ENCODE measurements at places on chromosomes 12 and 14.

- no peak within 1 kb of the TSS for H3K27ac ChIP-seq
- H3K4me1 ChIP-seq, result peaks cover 9% of the 10 kb centered on the region
- H3K36me3 ChIP-seq, result no peaks in the 10 kb centered on the region
- no peaks in the 10 kb centered on the region for H3K27me3 ChIP-seq
- no peak within 1 kb of the TSS for H3K4me3 ChIP-seq
Observed at GRCh38 chr12:51887476-51888315, at the start of gene ANKRD33. Gene ANKRD33 (plus strand): TSS chr12:51888103. CDS start chr12:51888187, 84 bp downstream.

- no peaks in the 10 kb centered on the region for H3K4me1 ChIP-seq
- no peaks in the 10 kb centered on the region for H3K36me3 ChIP-seq
- DNase-seq, result no peak
- H3K27me3 ChIP-seq, result peaks cover 2% of the 10 kb centered on the region
- H3K4me3 ChIP-seq, result no peak overlapping the region
- H3K27ac ChIP-seq, result no peak overlapping the region
Observed at GRCh38 chr12:252636-253035, 10.0 kb downstream of the SLC6A13 start.

DNA sequence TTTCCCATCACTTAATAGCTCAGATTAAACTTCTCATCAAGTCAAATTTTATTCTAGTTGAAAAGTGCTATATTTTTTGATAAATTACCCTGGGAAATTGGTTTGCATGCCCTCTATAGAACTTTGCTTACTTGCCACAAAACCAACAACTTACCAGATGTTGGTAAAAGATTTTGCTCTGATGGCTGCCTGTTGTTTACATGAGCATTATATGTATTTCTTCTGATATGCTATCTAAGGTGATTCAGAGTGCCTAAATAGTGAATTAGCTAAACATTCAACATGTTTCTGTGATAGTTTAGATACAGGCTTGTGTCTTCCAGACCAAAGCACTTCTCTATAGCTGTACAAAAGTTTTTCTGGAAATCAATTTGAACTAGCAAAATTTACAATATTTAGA lies 51.0 kb downstream of the PPM1A start:
- no peak overlapping the region for H3K27ac ChIP-seq
- H3K4me3 ChIP-seq, result no peak overlapping the region
- DNase-seq, result no peak
- H3K36me3 ChIP-seq, result no peaks in the 10 kb centered on the region

DNA sequence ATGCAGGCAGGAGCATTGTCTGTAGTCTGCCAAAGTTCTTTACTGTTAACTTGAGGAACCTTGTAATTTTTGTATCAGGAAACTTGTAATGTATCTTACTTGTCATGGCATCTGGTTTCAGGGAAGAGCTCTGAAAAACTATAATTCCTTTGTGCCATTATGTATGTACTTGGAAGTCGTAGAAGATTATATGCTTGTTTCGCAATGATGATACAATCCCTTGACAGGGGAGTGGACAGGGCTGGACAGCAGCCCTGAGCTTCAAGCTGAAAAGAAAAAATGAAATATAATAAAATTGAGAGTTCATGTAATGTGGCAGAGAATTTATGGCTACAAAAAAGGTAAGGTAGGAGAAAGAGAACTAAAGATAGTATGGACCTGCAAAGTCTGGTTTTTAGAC lies 7.4 kb upstream of the DLGAP5 start:
- no peak overlapping the region for H3K27ac ChIP-seq
- no peak overlapping the region for H3K4me3 ChIP-seq
- no peaks in the 10 kb centered on the region for H3K27me3 ChIP-seq

- peaks cover under 1% of the 10 kb centered on the region for H3K36me3 ChIP-seq
- no peak for DNase-seq
- peak overlapping the region; percentile 46 for H3K4me3 ChIP-seq
- peaks cover 69% of the 10 kb centered on the region for H3K4me1 ChIP-seq
Observed at GRCh38 chr12:49967777-49968250, 4.9 kb upstream of the AQP6 start.

- H3K27ac ChIP-seq, result no peak overlapping the region
- H3K4me3 ChIP-seq, result no peak overlapping the region
- H3K4me1 ChIP-seq, result no peaks in the 10 kb centered on the region
- no peak for DNase-seq
- no peaks in the 10 kb centered on the region for H3K27me3 ChIP-seq
- no peaks in the 10 kb centered on the region for H3K36me3 ChIP-seq
Observed at GRCh38 chr12:72432037-72432604, 160.0 kb downstream of the TRHDE start.

DNA sequence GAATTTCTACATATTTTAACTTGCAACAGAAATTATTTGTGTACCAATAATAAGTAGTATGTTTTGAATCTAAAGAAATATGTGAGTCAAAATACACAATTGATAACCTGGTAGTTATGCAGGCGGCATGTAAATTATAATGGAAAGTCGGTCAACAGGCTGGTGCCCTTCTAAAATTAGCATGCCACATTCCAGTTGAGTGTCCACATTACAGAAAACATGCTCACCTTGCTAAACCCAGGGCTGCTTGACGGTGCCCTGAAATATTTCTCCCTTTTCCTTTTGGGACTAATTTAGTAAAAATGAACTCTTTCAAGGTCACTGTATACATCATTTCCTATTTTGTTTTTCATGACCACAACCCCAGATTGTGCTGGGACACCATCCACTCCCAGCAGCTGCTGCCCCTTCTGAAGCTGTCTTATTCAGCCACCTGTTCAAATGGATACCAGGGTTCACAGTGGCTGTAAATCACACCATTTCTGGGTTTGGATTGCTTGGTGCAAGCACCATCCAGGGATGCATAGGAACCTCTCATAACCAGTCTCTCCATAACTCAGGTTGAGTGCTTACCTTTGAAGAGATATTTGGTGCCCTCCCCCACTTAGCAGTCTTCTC lies 110.6 kb downstream of the ANO6 start:
- no peaks in the 10 kb centered on the region for H3K4me1 ChIP-seq
- no peak overlapping the region for H3K27ac ChIP-seq
- H3K4me3 ChIP-seq, result no peak overlapping the region
- DNase-seq, result no peak

DNA sequence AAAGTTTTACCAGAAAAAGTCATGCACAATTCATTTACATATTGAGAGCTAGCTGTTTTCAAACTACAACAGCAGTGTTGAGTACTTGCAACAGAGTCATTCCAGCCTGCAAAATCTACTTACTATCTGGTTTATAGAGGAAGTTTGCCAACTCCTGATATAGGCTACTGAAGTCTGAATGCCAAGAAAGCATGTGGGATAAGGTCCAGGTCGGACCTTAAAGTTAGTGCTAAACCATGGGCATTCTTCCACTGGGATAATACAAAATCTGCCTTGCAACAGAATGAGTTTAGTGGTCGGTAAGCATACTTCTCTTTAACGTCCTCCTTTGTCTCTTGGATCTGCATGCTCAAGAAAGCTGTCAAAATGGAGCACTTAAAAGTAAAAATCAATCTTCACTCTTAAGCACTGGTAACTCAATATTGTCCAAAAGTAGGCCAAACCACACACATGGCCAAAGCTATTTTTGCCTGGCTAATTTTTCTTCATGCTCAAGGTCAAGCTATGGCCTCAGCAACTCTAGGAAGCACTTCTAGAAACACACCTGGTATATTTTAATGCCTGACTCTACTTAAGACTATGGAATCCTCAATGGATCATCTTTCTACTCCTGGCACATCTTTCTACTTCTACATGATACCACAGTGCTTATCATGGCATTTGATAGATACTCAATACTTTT lies 364.9 kb upstream of the KITLG start:
- no peak for DNase-seq
- no peak overlapping the region for H3K27ac ChIP-seq
- no peaks in the 10 kb centered on the region for H3K27me3 ChIP-seq
- no peak overlapping the region for H3K4me3 ChIP-seq
- H3K4me1 ChIP-seq, result no peaks in the 10 kb centered on the region

GRCh38 chr14:50087341-50088116 lies 28.8 kb downstream of the VCPKMT start:
- H3K27ac ChIP-seq, result no peak overlapping the region
- H3K4me3 ChIP-seq, result no peak overlapping the region
- peaks cover 6% of the 10 kb centered on the region for H3K36me3 ChIP-seq
- H3K27me3 ChIP-seq, result no peaks in the 10 kb centered on the region
- H3K4me1 ChIP-seq, result peaks cover 4% of the 10 kb centered on the region
- DNase-seq, result no peak

- no peak for DNase-seq
- no peaks in the 10 kb centered on the region for H3K4me1 ChIP-seq
- H3K27me3 ChIP-seq, result no peaks in the 10 kb centered on the region
- H3K4me3 ChIP-seq, result no peak overlapping the region
- H3K36me3 ChIP-seq, result no peaks in the 10 kb centered on the region
Observed at GRCh38 chr14:78611796-78612571, 441.8 kb downstream of the NRXN3 start.

DNA sequence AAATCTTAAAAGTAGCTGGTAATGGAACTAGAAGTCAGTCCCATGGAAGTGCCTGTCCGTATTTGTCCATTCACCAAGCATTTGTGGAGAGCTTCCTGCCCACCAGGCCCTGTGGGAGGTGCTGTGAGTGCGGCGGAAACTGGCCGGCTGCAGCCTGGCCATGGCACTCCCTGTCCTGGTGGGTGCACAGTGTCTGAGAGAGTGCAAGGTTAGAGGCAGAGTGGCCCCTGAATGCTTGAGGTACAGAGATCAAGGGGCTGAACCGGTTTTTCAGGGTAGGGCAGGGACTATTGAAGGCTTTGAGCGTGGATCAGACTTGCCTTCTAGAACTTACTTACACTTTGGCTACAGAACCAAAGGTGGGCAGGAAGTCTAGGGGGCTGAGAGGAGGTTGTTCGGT lies 92.9 kb downstream of the ESR2 start:
- DNase-seq, result no peak
- H3K27ac ChIP-seq, result no peak overlapping the region
- H3K27me3 ChIP-seq, result no peaks in the 10 kb centered on the region
- peaks cover 30% of the 10 kb centered on the region for H3K4me1 ChIP-seq

DNA sequence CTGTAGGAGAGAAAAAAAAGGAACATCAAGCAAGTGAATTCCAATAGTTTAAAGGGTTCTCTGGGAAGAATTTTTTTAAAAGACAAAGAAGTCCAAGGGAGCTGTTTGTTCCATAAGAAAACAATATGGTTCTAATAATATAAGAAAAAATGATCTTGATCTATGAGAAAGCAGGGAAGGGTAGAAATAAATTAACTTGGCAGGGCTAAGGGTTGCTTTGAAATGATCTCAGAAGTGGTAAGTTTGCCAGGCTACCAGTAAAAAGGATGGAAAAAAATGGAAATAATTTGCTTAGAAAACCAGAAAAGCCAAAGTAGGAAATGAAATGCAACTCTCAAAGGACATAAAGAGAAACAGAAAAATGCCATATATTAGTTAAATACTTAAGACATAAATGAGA lies 41.7 kb upstream of the EMP1 start:
- no peak for DNase-seq
- no peaks in the 10 kb centered on the region for H3K4me1 ChIP-seq
- no peak overlapping the region for H3K27ac ChIP-seq
- H3K27me3 ChIP-seq, result no peaks in the 10 kb centered on the region

DNA sequence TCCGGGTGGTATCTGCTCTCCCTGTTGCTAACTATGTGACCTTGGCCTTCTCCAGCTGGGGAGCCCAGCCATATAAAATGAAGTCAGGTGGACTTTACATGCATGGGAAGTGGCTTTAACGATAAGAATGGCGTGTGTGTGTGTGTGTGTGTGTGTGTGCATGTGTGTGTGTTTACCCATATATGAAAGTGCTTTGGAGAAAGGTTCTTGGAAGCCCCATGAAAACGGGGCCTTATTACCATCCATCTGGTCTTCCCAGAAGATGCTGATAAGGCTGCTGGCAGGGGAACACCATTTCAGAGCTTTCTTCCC lies 94.8 kb downstream of the LRRC74A start:
- no peak for DNase-seq
- no peaks in the 10 kb centered on the region for H3K27me3 ChIP-seq
- H3K4me3 ChIP-seq, result no peak overlapping the region
- H3K27ac ChIP-seq, result peak overlapping the region; percentile 86

- DNase-seq, result peak; percentile 71
- H3K4me1 ChIP-seq, result peaks cover 14% of the 10 kb centered on the region
- peak overlapping the region; percentile 96 for H3K4me3 ChIP-seq
- H3K27ac ChIP-seq, result no peak overlapping the region
- peaks cover 2% of the 10 kb centered on the region for H3K27me3 ChIP-seq
Observed at GRCh38 chr12:47964106-47964728, 821 bp downstream of the TMEM106C start.

DNA sequence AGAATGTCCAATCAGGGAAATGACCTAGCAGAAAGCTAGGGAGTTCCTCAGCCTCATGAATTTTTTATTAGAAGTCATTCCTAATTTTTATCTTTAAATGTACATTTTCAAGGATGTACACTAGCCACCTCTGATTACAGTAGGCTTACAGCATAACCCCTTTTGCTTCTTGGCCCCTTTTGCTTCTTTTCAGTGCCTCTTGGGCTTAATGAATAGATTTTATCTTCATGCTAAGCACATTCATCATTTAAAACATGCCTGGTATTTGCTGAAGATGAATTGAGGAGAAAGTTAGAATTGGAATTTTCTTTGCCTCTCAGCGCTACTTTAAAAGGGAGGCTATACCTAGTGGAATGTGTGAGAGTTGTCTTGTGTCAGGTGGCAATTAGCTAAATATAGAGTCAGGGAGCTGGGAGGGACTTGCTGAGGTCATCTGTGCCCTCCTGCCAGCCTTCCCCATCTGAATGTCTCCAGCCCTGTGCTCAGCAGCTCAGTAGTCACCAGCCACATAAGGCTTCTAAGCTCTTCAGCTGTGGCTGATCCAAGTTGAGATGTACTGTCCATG lies 132.1 kb downstream of the SAMD4A start:
- H3K36me3 ChIP-seq, result no peaks in the 10 kb centered on the region
- no peak overlapping the region for H3K27ac ChIP-seq
- no peak overlapping the region for H3K4me3 ChIP-seq
- H3K27me3 ChIP-seq, result no peaks in the 10 kb centered on the region
- H3K4me1 ChIP-seq, result peaks cover 9% of the 10 kb centered on the region
- DNase-seq, result no peak

GRCh38 chr12:22562036-22563028 lies 18.0 kb upstream of the C2CD5 start:
- H3K4me1 ChIP-seq, result no peaks in the 10 kb centered on the region
- DNase-seq, result no peak
- H3K4me3 ChIP-seq, result no peak overlapping the region
- no peaks in the 10 kb centered on the region for H3K27me3 ChIP-seq

DNA sequence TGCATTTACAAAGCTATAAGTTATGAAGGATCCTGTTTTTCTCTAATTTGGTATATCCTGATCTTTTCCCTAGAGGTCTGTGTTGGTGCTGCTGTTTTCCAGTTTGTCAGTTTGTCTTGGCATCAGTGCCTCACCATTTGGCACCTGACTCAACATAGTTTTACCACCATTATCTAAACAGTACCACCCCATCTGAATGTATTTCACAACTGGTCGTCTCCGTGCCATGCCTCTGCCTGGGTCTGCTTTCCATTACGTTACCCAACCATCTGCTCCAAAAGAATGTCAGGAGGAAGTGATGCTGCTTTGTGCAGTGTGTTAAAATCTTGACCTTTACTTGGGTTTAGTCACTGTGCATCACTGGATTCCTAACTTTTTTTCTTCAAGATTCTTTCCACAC lies 129.3 kb upstream of the RASSF8 start:
- no peaks in the 10 kb centered on the region for H3K27me3 ChIP-seq
- H3K4me1 ChIP-seq, result no peaks in the 10 kb centered on the region
- no peak for DNase-seq
- H3K4me3 ChIP-seq, result no peak overlapping the region
- H3K36me3 ChIP-seq, result no peaks in the 10 kb centered on the region
